ENCODE measurements at places on chromosomes 1 and 21. TPM values are rescaled to one million over a fixed set of nuclear protein-coding genes. Genes with fewer than 3 reads are reported as not detected.

- H3K27ac ChIP-seq, result no peak overlapping the region
- no peaks in the 10 kb centered on the region for H3K36me3 ChIP-seq
- H3K4me3 ChIP-seq, result no peak overlapping the region
- no peak for DNase-seq
- H3K27me3 ChIP-seq, result no peaks in the 10 kb centered on the region
These were observed 836 bp upstream of the GBP4 start for GRCh38 chr1:89199525-89200031.

DNA sequence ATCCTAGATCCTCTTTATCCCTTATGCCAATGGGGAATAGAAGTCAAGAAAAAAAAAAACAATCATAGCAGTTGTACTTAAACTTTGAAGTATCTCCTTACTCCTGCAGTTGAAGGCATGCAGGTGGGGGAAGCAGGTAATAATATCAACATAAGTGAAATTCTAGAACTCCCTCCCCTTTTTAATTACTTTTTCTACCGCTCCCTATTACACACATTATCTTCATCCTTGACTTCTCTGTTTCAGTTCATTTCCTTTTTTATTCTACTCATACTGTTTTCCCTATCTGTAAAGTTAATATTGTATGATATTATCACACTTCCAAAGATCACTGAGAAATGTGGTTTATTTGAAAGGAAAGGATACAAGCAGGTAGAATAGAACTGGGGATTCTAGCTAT, 962.0 kb downstream of the PLA2G4A start:
- no peak overlapping the region for H3K4me3 ChIP-seq
- no peaks in the 10 kb centered on the region for H3K27me3 ChIP-seq
- H3K36me3 ChIP-seq, result no peaks in the 10 kb centered on the region
- DNase-seq, result no peak
- no peak overlapping the region for H3K27ac ChIP-seq

SPRR4 gene
- total RNA-seq, result not detected

TNFRSF1B gene
- 9.6 TPM for total RNA-seq

SPRR2G gene
- not detected for total RNA-seq

GRCh38 chr1:43451157-43451591, 2.6 kb downstream of the HYI start:
- no peak for DNase-seq
- H3K27ac ChIP-seq, result no peak overlapping the region
- no peak overlapping the region for H3K4me3 ChIP-seq
- peaks cover 65% of the 10 kb centered on the region for H3K36me3 ChIP-seq
- peaks cover 33% of the 10 kb centered on the region for H3K4me1 ChIP-seq

DNA sequence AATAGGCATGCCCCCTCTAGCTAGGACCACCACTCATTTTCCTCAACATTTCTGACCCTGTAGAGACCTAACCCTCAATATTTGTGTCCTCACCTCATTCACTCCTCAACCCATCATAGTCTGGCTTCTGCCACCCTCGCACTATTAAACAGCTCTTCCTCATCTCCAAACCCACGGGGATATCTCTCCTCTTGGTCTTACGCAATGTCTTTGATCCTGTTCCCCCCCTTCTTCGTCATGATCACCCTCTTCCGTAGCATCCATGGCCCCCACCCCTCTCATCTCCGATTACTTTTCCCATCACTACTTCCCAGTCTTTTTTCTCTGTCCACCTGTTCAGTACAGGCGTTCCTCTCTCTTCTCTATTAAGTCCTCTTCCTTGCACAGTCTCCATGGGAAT, 51.7 kb upstream of the SPOCD1 start:
- no peak overlapping the region for H3K27ac ChIP-seq
- H3K27me3 ChIP-seq, result no peaks in the 10 kb centered on the region
- no peak for DNase-seq
- H3K36me3 ChIP-seq, result no peaks in the 10 kb centered on the region
